ENCODE measurements at places on chromosomes 1 and 21.

- peak; percentile 31 for DNase-seq
Observed at GRCh38 chr1:91091812-91092211, 70.0 kb upstream of the ZNF644 start.

DNA sequence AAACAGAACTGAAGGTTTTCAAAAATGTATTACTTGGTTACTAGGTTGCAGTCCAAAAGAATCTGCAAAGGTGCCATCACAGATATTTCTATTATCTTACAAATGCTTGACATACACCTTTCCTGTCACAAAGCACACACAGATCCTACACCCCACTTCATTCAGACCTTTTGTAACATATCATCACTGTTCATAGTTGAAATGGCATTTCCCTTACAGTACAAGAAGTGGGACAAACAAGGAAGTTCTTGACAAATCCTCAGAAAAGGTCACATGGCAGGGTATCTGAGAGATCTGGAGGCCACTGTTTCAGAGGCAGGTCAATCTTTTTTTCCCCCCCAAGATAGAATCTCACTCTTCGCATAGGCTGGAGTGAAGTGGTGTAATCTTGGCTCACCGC lies 21.3 kb downstream of the TOR1AIP2 start:
- no peak for DNase-seq

DNA sequence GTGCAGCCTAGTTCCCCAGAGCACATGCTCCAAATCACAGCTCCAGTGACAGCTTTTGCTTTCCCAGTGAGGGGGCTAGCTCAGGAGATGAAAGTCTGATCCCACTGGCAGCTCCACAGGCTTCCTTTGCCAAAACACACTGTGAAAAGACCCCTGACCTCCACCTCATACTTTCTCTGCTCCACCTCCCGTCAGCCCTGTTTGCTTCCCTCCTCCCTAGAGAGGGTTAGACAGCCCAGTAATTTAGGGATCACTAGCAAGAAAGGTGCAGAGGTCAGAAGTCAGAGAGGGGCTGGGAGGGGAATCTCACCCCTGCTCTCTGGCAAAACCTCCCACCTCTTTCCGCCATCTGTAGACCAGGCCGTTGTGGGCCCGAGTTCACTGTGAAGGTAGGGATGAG lies 62.8 kb downstream of the PLXNA2 start:
- DNase-seq = no peak

GRCh38 chr1:54764922-54765561 lies 719 bp upstream of the PARS2 start:
- no peak for DNase-seq

- DNase-seq = peak; percentile 10
Observed at GRCh38 chr1:38246955-38247952, 200.7 kb upstream of the POU3F1 start.

GRCh38 chr1:63173161-63173560 lies 149.2 kb upstream of the FOXD3 start:
- no peak for DNase-seq

DNA sequence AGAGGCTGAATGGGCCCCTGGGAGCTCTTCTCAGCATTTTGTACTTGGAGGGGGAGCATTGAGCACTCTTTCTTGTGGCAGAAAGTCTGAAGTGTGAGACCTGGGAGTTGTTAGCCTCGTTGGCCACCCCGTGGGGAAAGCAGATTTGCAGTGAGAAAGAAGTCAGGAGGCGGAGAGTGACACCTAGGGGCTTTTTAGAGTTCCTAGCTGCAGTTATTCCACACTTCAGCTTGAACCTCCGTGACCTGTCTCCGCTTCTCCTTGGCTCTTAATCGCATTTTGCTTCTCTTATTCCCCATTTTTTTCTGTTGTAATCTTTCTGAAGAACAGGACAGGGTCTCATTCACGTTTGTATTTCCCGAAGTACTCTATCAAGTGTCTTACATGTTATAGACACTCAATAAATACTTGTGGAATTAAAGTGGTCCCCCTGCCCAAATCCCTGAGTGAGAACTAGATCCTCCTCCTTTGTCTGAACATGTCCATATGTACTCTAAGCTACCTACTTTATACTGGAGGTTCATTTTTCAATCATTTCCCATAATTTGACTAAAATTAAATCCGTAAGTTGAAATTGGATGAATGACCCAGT lies 14.5 kb upstream of the C1orf141 start:
- peak; percentile 69 for DNase-seq

- no peak for DNase-seq
Observed at GRCh38 chr1:43275826-43276620, 6.2 kb downstream of the TMEM125 start.

DNA sequence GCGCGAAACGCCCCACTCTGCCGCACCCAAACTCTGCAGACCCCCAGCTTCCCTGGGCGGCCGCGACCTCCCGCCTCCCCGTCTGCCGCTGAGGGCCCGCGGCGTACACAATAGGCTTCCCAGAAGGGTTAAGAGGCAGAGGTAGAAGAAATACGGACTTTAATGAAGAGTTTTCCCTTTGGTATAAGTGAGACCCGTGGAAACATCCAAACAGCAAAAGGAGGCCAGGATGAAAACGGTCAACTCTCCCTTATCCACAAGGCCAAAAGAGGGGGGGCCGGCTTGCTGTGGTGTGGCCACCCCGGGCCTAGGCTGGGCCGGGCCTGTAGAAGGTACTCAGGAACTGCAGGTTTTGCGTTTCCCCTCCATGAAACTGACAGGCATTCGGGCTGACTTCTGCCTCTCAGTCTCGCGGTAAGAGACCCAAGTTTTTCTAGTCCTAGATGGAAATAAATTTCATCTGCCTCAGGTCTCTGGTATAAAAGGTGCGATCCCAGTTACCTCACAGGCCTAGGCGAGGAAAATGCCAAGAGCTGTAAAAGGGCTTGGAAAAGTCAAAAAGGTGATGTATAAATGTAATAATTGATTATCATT lies 671 bp upstream of the PYGO2 start:
- peak; percentile 11 for DNase-seq

DNA sequence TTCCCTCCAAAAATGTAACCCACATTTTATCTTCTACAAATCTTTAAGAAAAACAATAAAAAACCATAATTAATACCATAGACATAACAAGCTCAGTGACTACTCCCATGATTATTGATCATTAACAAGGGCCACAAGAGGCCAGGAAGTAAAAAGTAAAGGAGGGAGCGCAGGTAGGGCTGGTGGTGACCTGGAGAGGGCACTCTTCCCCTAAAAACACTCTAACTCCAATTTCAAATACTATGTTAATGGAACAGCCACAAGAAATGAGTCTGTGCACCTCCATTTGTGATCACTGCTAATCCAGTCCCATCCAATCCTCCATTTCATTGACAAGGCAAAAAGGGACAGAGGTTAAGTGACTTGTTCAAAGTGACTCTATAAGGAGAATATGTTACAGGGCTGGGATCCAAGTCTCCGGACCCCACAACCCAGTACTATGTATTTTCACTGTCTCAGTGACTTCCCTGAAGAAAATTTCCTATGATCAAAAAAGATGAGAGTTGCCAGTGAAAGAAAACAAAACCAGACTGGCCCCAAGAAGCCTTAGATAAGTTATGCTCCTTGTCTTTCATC lies 41.2 kb upstream of the CFAP298 start:
- DNase-seq = peak; percentile 19

GRCh38 chr21:41611966-41612606 lies 104.1 kb upstream of the TMPRSS2 start:
- peak; percentile 47 for DNase-seq

Data from RCC 7860 (cell line).